ENCODE measurements at places on chromosomes 3 and 15.

GRCh38 chr15:25345943-25346342, 92.9 kb downstream of the UBE3A start:
- peak; percentile 54 for DNase-seq

DNA sequence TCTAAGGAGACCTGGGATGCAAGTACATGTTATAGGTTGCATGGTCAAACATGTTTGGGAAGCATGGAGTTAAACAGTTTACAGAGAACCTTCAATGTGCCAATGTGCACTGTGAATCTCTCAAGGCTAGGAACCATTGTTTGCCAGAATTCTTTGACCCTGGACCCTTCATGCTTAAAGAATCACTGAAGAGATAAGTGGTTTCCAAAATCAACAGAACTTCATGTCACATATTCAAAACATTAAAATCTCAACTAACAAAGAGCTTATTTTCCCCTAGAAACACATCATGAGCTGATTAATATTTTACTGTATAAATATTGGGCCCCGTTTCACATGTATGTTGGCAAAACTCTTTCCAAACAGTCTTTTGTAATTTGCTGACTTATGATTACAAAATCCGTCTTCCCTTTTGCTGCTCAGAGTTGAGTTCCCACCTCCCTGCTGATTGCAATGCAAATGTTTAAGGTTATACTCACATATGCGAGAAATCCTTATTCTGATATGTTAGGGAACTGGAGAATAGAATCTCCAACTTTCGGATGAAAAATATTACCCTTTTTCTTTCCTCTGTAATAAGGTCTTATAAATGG, 380.2 kb downstream of the DIPK2A start:
- no peak for DNase-seq

DNA sequence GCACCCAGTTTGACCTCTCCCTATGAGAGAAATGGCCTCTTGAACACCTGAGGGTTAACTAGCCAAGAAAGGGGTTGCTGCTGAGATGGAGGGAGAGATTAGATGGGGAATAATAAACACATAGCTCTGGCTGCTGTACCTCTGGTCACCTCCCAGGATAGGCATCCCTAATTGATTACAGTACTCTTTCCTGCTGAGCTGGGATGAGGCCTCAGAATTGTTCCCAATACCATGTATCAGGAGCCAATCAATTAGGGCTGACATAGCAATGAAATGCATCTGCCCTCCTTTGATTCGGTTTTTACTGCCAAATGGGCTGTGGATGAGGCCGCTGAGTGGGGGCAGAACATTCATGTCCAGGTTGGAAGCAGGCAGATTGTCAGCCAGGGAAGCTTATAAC, 339.4 kb upstream of the SLCO3A1 start:
- DNase-seq = no peak

- DNase-seq = no peak
Measured at GRCh38 chr3:188890572-188891270, 281.1 kb upstream of the TPRG1 start.

DNA sequence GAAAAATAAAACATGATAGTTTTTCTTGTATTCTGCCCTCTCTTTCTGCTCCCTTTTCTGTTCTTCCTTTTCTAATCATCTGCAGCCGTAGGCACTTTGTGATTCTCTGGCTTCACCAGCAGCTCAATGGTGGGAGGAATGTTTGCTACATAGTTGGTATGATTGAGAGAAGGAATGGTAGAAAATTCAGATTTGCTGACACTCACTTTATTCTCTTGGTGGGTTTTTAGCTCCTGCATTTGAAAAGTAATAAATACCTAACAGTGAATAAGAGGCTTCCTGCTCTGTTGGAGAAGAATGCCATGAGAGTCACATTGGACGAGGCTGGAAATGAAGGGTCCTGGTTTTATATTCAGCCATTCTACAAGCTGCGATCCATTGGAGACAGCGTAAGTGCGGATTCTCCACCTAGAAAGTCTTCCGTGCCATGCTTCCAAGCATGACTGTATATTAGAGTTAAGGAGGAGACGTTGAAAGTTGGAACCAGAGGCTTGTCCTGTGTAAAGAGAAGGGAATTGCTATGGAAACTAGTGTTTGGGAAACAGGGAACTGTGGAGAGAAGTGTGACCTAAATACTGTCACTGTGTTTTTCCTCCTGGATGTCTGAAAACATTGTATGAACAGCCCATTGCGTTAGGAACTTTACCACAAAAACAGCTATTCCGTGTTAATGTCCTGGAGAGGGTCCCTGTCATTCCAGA, 148.9 kb downstream of the ITPR1 start:
- no peak for DNase-seq

GRCh38 chr3:66479532-66479947, 21.3 kb downstream of the LRIG1 start:
- DNase-seq = no peak

- no peak for DNase-seq
Measured at GRCh38 chr3:52518723-52519444, 14.8 kb downstream of the NT5DC2 start.

DNA sequence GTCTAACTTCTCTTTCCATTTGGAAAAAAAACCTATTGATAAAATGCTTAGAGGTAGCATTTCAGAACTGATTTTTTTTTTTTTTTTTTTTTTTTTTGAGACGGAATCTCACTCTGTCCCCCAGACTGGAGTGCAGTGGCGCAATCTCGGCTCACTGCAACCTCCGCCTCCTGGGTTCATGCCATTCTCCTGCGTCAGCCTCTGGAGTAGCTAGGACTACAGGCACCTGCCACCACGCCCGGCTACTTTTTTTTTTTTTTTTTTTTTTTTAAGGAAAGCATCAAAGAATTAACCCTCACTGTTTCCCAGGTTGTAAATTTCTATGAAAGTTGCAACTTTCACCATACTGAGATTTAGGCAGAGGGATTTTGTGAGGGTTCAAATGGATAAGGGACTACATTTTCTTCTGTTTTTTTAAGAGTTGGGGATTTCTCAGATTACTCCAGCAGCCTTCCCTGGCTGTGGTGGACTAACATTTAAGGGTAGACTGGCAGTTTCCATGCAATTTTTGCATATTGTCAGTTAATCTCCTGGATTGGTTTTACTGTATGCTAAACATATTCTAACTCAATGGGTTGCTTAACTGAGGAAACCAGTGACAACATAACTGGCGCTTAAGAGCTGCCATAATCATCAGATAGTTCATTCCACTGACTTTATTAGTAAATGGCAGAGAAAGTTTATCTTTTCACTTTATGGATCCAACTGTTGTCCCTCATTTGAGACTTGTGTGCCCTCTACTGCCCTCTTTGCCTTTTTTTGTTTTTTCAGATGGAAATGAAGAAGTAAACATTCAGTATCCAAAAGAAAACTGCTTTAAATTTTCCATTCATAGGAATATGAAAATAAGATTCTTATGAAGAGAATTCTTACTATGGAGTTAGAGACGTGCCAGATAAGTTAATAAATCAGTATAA, 93.7 kb downstream of the NPTN start:
- DNase-seq = no peak

GRCh38 chr3:186223476-186223875, 114.6 kb upstream of the ETV5 start:
- DNase-seq = no peak

DNA sequence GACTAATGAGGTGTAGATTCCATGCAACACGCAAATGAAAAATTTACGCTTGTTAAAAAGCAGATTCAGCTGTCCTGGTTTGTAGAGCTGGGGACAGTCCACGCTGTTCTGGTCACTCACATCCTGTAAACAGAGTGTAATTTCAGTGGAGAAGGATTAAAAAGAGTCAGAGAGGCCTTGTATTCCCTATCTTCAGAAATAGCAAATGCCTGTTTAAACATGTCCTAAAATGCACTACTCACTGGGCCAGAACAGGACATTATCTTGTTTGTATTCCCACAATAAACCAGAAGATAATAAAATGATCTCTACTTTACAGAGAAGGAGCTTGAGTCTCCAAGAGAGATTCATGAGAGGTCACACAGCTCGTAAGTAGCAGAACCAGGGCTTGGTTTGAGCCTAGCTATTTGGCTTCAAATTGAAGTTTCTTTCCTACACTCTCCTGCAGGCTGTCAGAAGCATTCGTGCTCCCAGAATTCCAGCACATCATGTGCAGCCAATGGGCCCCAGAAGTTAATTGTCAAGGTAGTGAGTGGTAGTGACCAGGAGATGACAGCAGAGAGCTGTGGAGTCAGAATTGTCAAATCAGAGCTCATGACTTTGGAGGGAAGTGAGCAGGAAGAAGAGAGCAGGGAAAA, 242.5 kb downstream of the ATP8B4 start:
- no peak for DNase-seq

DNA sequence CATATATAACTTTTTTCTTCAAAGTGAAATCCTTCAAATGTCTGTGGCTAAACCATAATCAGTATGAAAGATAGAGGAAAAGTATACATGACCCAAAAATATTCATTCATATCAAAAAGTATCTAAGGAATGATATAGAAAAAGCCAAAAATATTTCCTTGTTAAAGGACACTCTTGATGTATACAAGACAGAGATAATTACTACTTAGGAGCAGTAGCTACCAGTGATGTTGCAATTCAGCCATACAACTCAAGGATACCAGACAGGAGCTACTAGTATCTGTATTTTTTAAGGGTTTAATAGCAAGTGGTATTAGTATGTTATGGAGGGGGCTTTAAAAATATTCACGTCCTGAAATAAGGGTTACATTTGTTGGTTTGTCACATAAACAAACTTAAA, 37.0 kb downstream of the FBXL22 start:
- DNase-seq = no peak

DNA sequence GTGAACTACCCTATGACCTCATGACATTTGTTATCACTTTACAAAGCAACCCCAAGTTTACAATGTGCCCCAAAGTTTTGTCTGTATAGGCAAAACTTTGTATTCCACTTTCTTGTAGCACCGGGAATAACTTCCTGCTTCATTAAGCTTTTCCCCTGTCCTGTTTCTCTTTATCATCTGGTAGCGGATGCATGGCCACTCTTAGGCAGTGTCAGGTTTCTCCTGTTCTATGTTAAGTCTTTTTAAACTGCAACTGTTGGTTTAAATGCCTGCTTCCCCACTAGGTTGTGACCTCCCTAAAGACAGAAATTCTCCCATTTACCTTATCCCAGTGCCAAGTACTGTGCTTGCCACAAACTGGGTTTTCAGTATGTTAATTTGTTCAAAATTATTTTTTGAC, 433.6 kb upstream of the DPH6 start:
- DNase-seq = no peak

DNA sequence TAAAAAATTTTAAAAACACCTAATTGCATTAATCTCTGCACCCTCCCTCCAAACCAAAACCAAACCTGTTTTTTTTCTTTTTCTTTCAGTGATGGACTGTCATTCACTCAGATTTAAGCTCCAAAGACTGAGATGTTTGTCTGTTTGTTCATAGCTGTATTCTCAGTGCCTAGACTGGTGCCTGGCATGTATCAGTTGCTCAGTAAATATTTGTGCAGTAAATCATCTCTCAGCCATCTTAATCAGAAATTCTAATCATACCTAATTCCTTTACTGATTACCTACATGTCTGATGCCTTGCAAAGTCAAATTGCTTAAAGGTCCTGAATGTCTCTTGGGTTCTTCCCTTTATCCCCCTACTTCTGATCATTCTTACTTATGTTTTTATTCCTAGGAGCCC, 138.8 kb downstream of the ZNF609 start:
- no peak for DNase-seq

DNA sequence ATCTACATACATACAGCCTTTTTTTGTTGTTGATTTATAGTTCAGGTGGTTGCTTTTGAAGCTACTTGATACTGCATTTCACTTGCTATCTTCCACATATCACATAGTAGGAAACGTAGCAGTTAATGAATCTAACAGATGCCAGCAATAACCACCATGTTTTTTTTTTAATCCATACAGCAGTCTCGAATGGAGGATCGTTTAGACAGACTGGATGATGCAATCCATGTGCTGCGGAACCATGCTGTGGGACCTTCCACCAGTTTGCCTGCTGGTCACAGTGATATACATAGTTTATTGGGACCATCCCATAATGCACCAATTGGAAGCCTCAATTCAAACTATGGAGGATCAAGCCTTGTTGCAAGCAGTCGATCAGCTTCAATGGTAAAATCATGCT, 123.2 kb upstream of the CGNL1 start:
- no peak for DNase-seq

DNA sequence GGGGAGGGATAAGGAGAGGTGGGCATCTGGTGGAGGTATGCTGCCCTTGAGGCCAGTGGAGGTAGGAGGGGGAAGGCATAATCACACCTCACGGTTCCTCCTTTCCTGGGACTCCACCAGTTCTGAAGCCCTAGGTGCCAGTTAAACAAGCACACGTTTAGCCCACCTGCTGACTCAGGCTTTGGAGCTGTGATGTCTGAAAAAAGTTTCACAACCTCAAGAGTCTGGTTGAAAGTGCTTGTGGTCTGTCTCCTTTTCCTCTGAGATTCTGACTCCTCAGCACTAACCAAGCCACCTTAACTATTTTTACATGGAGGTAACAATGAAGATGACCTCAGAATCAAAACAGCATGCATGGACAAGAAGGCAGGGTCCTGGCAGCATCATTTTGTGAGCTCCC, 23.0 kb downstream of the HPS3 start:
- DNase-seq = no peak

DNA sequence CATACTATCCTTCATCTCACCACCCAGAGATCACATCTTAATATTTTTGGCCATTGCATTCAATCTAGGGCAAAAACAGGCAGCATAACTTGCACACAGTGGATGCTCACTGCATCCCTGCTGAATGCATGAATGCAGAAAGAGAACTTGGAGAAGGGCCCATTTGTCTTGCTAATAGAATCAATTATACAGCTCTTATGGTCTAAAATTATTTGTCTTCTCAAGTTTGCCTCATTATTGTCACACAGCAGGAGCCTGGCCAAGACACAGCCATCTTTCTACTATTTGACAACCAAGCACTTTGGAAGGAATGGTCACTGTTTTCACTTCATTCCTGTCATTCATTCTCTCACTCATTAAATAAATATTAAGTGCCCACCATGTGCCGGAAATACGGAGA, 1.2 kb upstream of the ARHGEF26 start:
- DNase-seq = no peak

GRCh38 chr3:131192701-131193100, 166.0 kb downstream of the NEK11 start:
- DNase-seq = no peak

- DNase-seq = no peak
Measured at GRCh38 chr3:88334187-88334868, 184.6 kb downstream of the C3orf38 start.

DNA sequence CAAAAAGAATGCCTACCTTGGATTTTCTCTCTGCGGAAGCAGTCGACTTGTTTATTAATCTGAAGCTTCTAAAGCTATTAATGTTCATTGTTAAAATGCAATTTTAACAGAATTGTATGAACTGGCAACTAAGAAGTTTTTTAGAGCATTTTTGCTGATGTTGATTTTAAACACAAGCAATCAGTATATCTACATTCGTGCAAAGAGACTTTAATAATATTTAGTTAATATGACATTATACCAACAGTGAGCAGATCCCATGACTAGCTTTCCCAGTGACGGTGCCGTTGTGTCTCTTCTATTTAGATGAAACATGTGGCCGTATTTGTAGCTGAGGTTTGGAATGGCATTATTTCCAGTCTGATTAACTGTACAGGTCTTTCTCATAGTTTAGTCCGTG, 88.0 kb downstream of the PEX5L start:
- peak; percentile 31 for DNase-seq
